ENCODE measurements at places on chromosomes 12 and 14.

- no peak for DNase-seq
These were observed at the start of gene TCL1B for GRCh38 chr14:95685978-95686922. Gene TCL1B, plus strand, starts transcription at chr14:95686426. Its CDS starts 42 bp downstream, at chr14:95686468.

GRCh38 chr14:99309220-99309766 lies 37.3 kb upstream of the BCL11B start:
- DNase-seq = no peak

GRCh38 chr12:51242120-51242519 lies 3.5 kb downstream of the DAZAP2 start:
- DNase-seq = no peak

- DNase-seq = no peak
These were observed 45.8 kb downstream of the CRADD start for GRCh38 chr12:93722835-93723567.

DNA sequence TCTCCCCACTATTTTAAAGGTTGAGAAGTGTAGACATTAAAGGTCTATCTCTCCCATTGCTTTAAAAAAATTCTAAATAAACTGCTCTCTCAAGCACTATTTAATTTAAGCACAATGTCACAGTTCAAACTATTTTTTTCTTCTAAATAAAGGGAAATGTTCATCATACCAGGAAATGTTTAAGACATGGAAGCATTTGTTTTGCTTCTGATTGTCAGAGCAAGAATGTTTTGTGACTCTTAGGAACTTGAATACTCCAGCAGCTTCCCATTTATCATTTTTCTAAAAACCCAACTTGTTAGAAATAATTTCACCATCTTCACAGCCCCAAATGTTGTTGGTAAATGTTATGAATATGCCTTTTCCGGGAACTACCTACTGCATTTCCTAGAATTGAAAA lies 121.8 kb upstream of the NTF3 start:
- no peak for DNase-seq

DNA sequence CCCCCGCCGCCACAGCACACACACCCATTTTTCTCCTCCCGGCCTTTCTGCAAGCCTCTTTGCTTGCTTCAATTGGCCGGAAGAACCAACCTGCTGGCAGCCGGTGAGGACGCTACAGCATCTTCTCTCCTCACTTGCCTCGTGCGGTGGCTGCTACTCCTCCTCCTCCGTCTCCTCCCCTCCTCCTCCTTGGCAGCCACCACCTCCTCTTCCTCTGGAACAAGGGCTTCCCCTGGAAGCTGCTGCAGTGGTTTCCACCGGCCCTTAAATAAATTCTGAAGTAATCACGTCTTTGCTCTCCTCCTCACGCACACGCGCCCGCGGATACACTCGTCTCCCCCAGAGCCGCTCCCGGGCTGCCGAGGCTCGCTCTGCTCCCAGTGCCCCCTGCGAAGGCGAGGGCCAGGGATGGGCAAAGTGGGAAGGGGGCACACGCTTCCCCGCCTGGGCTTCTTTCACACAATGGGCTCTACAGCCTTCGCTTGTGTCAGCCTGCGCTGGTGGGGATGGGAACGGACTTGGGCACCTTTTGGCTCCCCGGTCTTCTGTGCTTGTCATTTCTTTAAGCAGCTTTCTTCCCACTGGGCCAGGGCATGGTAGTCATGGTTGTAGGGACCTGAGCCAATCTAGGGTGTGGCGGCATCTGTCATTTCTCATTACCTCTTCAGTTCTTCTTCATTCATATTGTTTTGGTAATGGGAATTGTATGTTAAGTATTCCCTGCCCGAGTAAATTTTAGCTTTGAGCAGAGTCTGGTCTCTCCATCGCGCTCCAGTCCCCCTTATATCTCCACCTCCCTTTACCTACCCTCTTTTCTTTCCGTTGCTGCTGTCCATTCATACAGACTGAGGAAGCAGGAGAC lies at the start of gene PPFIA2:
Gene PPFIA2, minus strand, starts transcription at position 161 of the 862 bp plus-strand sequence.
- peak; percentile 54 for DNase-seq

- no peak for DNase-seq
These were observed 29.1 kb downstream of the AP5M1 start for GRCh38 chr14:57297852-57298251.

GRCh38 chr12:67270622-67271021 lies 1.5 kb downstream of the CAND1 start:
- no peak for DNase-seq

GRCh38 chr12:2138871-2139308 lies 86.1 kb downstream of the CACNA1C start:
- DNase-seq = no peak

GRCh38 chr12:120200364-120200800 lies 529 bp downstream of the RPLP0 start:
- DNase-seq = no peak

GRCh38 chr12:123245678-123246077 lies 12.4 kb downstream of the MTRFR start:
- DNase-seq = no peak

- DNase-seq = no peak
These were observed 3.5 kb downstream of the RDH5 start for GRCh38 chr12:55723516-55724225.

GRCh38 chr12:63958876-63959580 lies 114.5 kb downstream of the SRGAP1 start:
- no peak for DNase-seq

- DNase-seq = no peak
These were observed 1361.7 kb downstream of the FSCB start for GRCh38 chr14:43145361-43145760.

GRCh38 chr12:122729583-122730214 lies 945 bp downstream of the HCAR1 start:
- no peak for DNase-seq

- DNase-seq = no peak
These were observed 2.8 kb upstream of the CCDC196 start for GRCh38 chr14:66483322-66483721.

DNA sequence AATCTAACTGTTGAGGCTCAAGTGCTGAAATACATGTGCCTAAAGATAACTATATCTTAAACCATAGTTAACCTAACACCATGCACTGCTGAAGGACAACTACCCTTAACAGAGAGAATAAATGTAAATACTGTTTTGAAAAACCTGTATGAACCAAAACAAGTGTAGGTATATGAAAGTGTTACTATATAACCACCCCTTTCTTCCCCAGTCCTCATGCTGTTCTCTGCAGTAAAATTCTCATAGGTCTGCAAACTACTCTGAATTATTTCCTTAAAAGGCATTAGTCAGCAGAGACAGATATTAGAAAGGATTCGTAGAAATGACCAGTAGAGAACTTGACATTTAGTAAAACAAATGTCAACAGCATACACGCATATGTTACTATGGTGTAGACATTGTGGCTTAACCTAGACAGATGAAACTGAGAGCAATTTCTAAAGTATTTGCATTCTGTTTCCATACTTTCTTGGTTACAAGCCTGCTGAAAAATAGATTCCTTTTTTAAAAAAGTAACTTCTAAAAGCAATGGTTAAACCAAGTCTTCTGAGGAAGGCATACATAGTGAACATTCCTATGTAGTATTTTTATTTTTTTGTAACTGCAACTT lies 13.9 kb downstream of the CSRP2 start:
- no peak for DNase-seq

DNA sequence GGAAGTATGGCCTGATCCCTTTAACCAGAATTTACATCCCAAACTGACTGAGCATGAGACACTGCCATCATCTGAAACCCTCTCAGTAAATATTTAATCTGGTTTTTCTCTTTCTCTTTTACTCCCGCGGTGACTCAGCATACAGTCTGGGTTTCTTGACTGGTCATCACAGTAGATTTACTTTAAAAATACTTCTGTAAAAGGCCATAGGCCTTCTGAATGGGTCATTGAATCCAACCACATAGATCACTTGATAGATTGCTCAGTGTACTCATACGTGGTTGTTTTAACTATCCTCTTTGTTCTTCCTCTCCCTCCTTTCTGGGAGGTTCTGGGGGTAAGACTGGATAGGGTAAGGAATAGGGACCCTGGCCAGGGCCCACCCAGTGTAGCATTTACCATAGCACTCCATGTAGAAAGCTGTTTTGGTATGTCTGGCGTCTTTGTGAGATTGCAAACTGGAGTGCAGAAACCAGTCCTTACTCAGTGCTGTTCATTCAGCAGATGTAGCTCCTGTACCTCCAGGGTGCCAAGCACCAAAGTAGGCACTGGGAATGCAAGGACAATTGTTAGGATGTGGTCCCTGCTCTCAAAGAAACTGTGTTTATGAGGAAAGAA lies 165.7 kb downstream of the SRGAP1 start:
- no peak for DNase-seq

- no peak for DNase-seq
These were observed 234.0 kb downstream of the ADAMTS20 start for GRCh38 chr12:43318021-43318420.

DNA sequence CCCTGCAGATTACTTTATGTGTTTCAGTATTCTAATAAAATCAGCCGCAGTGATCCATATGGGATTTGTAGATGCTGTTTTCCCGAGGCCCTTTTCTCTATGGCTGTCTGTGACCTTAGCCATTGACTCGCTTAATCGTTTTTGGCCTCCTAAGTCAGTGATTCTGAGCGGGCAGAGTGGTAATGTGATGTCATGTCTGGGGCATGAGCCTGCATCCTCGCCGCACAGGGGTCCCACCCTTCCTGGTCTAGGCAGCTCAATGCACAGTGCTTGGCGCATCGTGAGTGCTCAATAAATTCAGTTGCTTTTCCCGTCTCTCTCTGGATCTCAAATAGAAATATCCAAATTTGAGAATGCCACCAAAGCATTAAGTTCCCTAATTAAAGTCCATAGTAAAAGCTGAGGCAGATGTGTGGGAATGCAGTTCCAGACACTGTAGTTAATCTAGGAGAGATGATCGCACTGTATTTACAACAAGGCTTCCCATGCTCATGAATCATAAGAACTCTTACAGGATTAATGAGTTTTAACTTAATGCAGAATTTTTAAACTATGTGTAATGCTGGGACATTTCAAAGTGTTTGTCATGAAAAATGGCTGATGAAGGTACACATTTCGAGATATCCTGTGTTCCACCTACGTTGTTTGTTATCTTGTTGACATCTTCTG lies 29.3 kb downstream of the HMGA2 start:
- no peak for DNase-seq

GRCh38 chr12:25459541-25459951 lies 93.5 kb downstream of the LMNTD1 start:
- DNase-seq = no peak

GRCh38 chr14:100067971-100068959 lies 3.0 kb downstream of the EVL start:
- no peak for DNase-seq

GRCh38 chr12:58901664-58902063 lies 18.6 kb downstream of the LRIG3 start:
- DNase-seq = no peak

- no peak for DNase-seq
These were observed 9.2 kb downstream of the FOXN3 start for GRCh38 chr14:89407856-89408255.

DNA sequence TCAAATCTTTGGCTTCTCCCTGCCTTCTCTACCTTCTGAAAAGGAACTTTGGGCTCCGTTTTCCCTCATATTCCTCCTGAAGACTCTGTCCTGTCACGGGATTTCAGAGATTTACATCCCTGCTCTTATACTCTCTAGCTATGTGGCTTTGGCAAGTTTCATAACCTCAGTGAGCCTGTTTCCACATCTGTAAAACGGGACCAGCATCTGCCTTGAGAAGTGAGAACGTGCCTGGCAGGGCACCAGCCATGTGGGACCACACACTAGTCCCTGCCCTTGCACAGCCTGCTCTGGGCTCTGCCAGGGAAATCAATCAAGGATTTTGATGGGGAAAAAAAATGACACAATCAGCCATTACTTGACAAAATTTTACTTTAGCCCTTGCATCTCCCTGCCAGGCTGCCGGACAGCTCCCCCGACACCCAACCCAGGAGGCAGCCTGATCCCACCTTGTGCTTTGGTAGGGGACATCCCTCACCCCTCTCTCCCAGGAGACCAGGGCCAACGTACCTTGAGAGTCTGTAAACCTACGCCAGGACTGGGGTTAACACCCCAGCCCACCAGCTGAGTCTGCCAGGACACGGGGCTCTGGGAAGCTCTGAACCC lies 8.5 kb downstream of the PHETA1 start:
- no peak for DNase-seq
